ENCODE measurements at places on chromosomes 4 and X.

GRCh38 chr4:108336076-108336475, 167.3 kb upstream of the LEF1 start:
- no peak for DNase-seq

DNA sequence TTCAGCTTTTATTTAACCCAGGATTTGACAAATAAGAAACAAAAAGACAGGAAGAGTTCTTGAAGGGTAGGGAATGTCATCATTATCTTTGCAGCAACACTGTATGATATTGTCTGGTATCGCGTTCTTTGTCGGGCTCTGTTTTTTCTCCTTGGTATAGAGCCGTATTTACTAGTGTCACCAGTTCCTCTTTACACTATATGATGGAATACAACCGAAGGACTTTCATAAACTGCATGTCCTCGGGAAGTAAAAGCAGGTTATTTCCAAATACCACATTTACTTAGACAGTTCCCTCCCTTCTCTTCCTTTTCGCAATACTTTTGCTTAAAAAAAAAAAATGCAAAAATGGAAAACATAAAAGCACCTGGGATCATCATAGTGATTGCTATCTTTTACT, 96.6 kb upstream of the IL13RA1 start:
- DNase-seq = no peak

GRCh38 chr4:109025471-109026076, 262.7 kb upstream of the ETNPPL start:
- no peak for DNase-seq

- no peak for DNase-seq
These were observed 298.2 kb upstream of the FSTL5 start for GRCh38 chr4:162461952-162462351.

- no peak for DNase-seq
These were observed 86.4 kb downstream of the PPA2 start for GRCh38 chr4:105387466-105387865.

DNA sequence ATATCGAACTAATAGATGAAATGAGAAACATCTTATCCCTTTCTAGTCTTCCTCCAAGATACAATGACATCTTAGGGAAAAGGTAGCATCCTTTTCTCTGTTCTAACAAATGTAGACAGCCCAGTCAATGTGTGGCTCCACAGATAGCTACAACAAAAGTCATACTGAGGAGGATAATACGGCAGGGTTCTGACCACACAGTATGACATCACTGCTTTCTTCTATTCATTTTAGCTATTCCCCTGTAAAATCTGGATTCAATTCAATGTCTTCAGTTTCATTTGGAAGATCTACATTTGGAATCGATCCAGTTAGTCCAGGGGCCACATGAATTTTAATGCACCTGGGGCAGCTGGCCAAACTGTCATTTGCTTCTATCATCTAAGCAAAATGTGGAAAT, 51.4 kb downstream of the ENOX2 start:
- DNase-seq = no peak

DNA sequence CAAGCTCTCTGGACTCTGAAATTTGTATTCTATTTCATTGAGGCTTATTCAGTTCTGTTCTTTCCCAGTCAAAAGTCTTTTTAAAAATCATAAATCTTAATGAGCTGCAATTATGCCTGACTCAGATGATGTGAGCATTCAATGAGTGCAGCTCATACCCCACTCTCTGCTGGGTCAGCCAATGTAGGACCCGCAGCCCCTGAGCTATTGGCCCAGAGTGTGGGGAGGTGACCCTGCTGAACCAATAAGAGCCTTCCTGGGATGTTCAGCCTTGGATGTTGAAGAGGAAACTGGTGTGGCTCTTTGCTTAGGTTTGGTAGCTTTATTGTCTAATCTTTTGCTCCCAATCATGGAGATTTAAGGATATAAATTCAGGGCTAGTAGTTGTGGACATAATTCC, 12.1 kb upstream of the TCEAL4 start:
- DNase-seq = no peak

DNA sequence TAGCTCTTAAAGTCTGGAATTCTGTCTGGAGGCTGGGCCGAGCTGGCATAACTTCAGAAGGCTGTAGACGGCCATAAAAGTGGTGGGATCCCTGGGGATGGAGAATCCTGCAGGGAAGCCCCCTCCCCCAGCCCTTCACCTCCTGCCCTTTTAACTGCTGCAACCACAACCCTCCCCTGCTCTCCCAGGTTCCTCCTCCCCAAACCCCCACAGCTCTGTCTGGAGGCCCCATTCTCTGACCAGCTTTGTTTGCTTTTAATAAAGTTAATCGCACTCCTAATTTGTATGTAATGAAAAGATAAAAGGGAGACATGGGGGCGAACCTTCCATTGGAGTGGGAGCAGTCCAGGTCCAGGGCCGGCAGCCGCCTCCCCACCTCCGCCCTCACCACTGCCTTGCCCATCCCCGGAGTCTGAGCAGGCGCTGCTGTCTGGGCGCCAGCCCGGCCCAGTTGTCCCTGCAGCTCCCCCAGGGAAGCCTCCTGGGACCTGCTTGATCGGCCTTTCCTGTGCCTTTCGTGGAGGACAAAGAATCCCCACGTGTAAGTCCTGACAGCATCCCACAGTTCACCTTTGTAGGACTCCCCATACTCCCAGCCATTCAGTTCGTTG, 84.3 kb downstream of the PJA1 start:
- DNase-seq = no peak

DNA sequence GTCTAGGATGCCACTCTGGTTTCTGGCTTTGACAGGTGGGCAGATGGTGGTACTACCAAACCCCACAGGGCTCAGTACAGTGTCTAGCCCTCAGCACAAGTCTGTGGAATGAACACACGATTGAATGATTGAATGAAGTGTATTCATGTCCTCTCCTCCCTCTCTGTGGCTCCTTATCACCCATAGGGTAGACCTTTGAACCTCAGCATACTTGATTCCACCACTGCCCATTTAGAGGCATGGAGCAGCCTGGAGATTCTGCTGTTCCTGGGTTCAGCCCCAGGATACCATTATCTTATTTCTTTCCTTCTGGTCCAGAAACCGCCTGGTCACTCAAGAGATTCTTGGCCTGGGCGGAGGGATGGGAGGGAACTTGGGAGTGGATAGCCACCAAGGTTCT, 53.9 kb downstream of the PRPS1 start:
- no peak for DNase-seq

DNA sequence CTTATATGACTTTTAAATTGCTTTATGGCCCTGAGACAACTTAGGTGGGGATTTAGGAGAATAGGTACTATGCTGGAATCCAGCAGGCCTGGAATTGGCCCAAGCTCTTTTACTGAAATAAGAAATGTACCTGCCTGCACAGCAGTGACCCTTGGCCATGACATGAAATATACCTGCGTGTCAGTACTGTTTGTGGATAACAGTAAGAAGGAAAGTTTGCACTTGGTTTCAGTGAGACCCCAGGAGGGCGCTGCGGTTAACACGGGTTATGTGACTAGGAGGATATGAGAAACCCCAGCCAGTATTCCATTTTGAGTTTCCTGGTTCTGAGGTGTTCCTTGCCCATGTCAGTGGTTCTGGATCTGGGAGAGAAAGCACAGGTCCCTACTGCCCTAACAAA, 5.3 kb downstream of the MTM1 start:
- DNase-seq = no peak

GRCh38 chr4:22999419-22999818, 306.7 kb downstream of the GBA3 start:
- DNase-seq = no peak

GRCh38 chrX:107197319-107197718, 8.9 kb downstream of the NUP62CL start:
- DNase-seq = no peak

DNA sequence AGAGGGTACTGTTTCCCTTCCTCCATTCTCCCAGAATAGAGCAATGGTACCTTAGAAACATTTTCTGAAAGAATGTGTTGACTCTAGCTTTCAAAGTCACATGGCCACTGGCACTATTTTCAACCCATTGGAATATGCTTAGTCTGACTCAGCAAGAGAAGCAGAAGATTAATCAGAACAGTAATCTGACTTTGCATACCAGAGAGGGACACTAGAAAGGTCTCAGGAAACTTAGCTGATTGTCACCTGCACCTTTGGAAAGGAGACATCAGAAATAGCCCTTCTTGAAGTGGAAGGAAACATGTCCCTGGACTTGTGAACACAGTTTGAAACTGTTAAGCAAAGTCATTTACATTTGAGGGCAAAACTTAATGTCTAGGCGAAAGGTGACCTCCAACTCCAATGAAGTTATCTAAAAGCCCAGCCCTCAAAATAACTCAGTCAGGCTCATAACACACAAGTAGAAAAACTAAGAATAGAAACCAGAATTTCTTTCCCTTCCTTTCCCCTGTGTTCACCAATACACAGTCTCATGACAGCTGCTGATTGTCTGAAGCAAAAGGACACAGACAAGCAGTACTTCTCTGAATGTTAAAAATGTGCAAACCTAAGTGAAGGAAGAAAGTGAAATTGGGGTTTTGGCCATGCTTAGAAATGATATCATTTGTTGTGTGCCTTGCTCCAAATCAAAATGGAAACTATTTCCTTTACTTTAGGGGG, 270.8 kb downstream of the GRIA3 start:
- no peak for DNase-seq

GRCh38 chr4:46994007-46994405, 625 bp upstream of the GABRA4 start:
- DNase-seq = no peak
